ENCODE measurements at places on chromosomes 12 and 14.

- no peak for DNase-seq
These were observed 99.6 kb downstream of the SLC25A47 start for GRCh38 chr14:100422556-100423316.

- DNase-seq: no peak
These were observed 86.4 kb upstream of the NTF3 start for GRCh38 chr12:5345534-5345933.

- no peak for DNase-seq
These were observed 19.5 kb upstream of the HAL start for GRCh38 chr12:96015672-96016071.

DNA sequence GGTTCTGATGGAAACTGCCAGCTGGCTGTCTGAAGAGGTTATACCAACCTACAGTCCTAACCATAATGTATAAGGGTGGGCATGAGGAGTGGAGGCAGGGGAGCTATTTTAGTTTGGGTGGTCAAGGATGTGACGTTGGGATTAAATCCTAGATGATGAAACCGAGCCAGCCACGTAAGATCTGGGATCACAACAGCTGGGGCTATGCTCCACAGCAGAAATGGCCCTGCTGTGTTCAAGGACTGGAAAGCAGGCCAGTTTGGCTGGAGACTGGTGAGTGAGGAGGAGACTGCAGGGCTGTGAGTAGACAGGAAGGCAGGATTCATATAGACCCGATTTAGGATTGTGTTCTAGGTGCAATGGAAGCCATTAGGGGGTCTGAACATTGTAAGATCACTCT is 66.1 kb downstream of the SAMD4A start:
- no peak for DNase-seq

GRCh38 chr12:14638066-14638465 is 58.3 kb downstream of the GUCY2C start:
- DNase-seq: no peak
